ENCODE measurements at places on chromosomes 5 and 9.

DNA sequence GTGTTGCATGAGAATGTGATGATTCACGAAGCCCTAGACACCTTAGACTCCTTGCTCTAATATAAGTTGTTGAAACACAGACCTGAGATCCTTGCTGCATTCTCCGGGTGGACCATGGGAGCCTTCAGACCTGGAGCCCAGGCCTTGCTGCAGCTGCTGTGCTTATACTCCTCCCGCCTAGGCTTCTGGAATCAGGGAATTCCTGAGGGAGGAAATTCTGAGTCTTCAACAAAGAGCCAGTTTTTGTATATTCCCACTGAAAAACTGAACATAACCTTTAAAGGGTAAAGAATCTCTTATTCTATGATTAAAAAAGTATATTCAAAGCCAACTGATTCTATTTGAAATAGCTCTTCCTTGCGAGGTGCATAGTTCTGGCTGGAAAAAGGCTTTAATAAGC lies 245.1 kb upstream of the ELAVL2 start:
- H3K4me1 ChIP-seq, result no peaks in the 10 kb centered on the region
- no peak for DNase-seq
- H3K36me3 ChIP-seq, result no peaks in the 10 kb centered on the region
- H3K27ac ChIP-seq, result no peak overlapping the region

- H3K27me3 ChIP-seq, result no peaks in the 10 kb centered on the region
- H3K27ac ChIP-seq, result no peak overlapping the region
- H3K36me3 ChIP-seq, result no peaks in the 10 kb centered on the region
- no peaks in the 10 kb centered on the region for H3K4me1 ChIP-seq
- no peak overlapping the region for H3K4me3 ChIP-seq
Measured at GRCh38 chr5:28574606-28575005, 1536.2 kb upstream of the CDH9 start.

DNA sequence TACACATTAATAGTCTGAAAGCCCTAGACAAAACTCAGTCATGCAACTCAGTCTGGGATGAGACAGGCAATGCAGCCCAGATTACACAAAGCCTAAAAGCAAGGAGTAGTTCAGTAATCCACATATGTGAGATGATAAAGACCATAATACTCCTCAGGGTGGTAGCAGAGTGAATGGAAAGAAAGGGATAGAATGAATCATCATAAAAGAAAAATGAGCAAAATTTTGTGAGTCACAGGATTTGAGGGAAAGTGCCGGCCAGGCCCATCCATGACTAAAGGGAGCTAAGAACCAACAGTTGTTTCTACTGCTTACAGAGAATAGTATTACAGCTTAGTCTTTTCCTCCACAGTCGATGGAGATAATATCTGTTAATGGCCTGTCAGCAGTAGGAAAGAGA lies 90.0 kb upstream of the POU5F2 start:
- H3K4me1 ChIP-seq, result no peaks in the 10 kb centered on the region
- no peak overlapping the region for H3K27ac ChIP-seq
- DNase-seq, result no peak
- H3K27me3 ChIP-seq, result no peaks in the 10 kb centered on the region

GRCh38 chr9:112869041-112869529 lies 21.6 kb downstream of the SLC46A2 start:
- H3K4me1 ChIP-seq, result no peaks in the 10 kb centered on the region
- no peak for DNase-seq
- no peak overlapping the region for H3K4me3 ChIP-seq
- peaks cover 18% of the 10 kb centered on the region for H3K36me3 ChIP-seq
- no peak overlapping the region for H3K27ac ChIP-seq
- H3K27me3 ChIP-seq, result no peaks in the 10 kb centered on the region

GRCh38 chr9:71647094-71647591 lies 121.2 kb downstream of the CEMIP2 start:
- H3K4me1 ChIP-seq, result no peaks in the 10 kb centered on the region
- no peak overlapping the region for H3K4me3 ChIP-seq
- no peaks in the 10 kb centered on the region for H3K36me3 ChIP-seq
- H3K27me3 ChIP-seq, result no peaks in the 10 kb centered on the region

GRCh38 chr5:83487155-83487554 lies 15.6 kb downstream of the VCAN start:
- H3K27me3 ChIP-seq, result no peaks in the 10 kb centered on the region
- H3K4me3 ChIP-seq, result no peak overlapping the region
- H3K4me1 ChIP-seq, result no peaks in the 10 kb centered on the region
- no peak overlapping the region for H3K27ac ChIP-seq

DNA sequence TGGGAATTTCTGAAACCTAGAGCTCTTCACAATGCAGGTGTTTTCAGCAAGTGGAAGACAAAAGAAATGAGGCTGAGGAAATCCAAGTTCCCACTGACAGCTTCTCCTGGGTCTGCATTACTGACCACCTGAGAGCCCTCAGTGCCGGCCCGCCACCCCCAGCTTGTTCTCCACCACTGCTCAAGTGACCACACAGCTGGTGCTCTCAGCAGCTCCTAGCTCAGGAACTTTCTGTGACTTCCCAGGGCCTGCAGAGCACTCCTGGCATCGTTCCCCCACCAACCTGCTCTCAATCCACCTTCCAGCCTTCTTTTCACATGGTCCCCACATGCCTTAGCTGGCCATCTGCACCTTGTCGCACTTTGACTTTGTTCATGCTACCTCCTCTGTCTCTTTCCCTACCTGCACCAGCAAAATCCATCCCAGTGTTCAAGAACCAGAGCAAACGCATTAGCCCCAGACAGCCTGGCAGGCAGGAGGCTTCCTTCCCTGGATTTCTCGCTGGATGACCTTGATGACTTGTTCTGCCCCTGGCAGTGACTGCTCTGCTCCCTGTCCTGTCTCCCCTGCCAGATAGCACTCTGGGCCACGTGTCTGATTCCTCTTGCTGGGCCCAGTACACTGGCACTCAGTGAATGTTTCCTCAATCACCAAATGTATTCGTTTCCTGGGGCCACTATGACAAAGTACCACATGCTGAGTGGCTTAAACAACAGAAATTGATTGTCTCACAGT lies 35.1 kb upstream of the NANS start:
- no peak overlapping the region for H3K4me3 ChIP-seq
- H3K4me1 ChIP-seq, result peaks cover 5% of the 10 kb centered on the region
- no peak for DNase-seq
- H3K36me3 ChIP-seq, result peaks cover 17% of the 10 kb centered on the region
- H3K27ac ChIP-seq, result peak overlapping the region; percentile 76

GRCh38 chr9:123637606-123637944 lies 281.6 kb downstream of the CRB2 start:
- DNase-seq, result no peak
- no peaks in the 10 kb centered on the region for H3K36me3 ChIP-seq
- H3K27me3 ChIP-seq, result no peaks in the 10 kb centered on the region
- no peaks in the 10 kb centered on the region for H3K4me1 ChIP-seq

DNA sequence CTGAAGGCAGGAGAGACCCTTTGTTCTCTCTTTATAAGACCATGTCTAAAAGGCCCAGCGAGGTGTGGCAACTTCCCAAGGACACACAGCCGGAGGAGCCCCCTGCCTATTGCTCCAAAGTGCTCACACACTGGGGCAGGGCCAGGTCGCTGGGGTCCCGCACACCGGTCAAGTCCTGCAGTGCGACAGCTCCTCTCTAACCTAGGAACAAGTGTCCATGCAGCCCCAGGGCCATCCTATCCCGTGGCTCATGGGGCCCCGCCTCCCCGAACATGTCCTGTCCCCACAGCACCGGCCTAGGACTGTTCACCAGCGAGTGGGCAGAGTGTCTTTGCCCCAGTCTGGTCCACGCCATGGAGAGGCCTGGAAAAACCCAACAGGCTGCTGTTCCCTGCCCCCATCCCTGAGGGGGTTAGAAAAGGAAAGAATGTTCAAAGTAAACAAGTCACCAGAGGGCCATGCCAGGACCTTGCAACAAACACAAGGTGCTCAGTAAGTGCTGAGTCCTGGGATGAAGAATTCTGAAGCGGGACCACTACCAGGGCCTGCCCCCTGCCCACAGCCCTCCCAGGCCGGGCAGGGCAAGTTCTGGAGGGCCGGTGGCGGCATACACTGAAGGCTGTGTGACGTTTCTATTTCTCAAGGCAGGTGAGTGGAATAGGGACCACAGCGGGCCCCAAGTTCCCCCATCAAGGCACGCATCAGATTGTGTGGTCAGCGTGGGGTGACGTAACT lies 938 bp downstream of the NINJ1 start:
- H3K27me3 ChIP-seq, result no peaks in the 10 kb centered on the region
- peaks cover 31% of the 10 kb centered on the region for H3K4me1 ChIP-seq
- no peaks in the 10 kb centered on the region for H3K36me3 ChIP-seq
- peak; percentile 76 for DNase-seq
- peak overlapping the region; percentile 99 for H3K27ac ChIP-seq

DNA sequence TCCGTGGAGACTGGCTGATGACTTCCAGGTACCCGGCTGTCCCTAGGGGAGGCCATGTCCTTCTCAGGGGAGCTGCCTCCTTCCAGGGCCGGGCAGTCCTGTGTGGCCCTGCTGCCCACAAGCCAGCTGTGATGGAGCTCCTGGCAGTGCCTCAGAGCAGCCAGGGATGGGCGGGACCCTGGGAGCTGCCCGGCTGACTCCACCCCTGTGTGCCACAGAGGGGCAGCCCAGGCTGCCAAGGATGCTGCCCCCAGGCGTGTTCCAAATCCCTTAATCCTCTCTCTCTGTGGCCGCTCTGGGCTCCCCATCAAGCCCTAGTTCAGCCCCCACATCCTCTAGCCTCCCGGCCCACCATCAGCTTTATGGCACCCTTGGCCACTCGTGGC lies 7.0 kb upstream of the SCGB3A1 start:
- H3K4me1 ChIP-seq, result no peaks in the 10 kb centered on the region
- no peaks in the 10 kb centered on the region for H3K27me3 ChIP-seq
- no peak overlapping the region for H3K27ac ChIP-seq
- no peak for DNase-seq
- H3K36me3 ChIP-seq, result no peaks in the 10 kb centered on the region

GRCh38 chr5:97623441-97623840 lies 440.4 kb upstream of the RIOK2 start:
- H3K27me3 ChIP-seq, result no peaks in the 10 kb centered on the region
- H3K27ac ChIP-seq, result no peak overlapping the region
- H3K36me3 ChIP-seq, result no peaks in the 10 kb centered on the region
- H3K4me1 ChIP-seq, result no peaks in the 10 kb centered on the region
